ENCODE measurements at places on chromosomes 1 and 21.

- DNase-seq, result no peak
These were observed 771 bp downstream of the ABCD3 start for GRCh38 chr1:94418664-94419655.

DNA sequence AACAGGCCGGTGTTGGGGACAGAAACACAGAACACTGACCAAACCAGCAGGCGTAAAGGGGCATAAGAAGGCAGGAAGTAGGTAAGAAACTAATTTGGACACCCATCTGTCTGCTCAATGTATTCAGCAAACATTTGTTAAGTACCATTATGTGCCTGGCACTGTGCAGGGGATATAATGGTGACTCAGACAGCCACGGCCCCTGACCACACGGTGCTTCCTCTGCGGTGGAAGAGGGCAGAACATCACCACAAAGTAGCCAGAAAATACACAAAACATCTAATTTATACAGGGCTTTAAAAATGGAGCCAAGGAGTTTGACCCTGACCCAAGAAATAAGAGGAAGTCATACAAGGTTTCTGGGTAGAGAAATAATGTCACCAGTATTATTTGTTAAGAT lies 12.9 kb downstream of the DNAJC11 start:
- DNase-seq, result no peak

GRCh38 chr21:35905096-35905962 lies 155.0 kb downstream of the SETD4 start:
- DNase-seq, result no peak

DNA sequence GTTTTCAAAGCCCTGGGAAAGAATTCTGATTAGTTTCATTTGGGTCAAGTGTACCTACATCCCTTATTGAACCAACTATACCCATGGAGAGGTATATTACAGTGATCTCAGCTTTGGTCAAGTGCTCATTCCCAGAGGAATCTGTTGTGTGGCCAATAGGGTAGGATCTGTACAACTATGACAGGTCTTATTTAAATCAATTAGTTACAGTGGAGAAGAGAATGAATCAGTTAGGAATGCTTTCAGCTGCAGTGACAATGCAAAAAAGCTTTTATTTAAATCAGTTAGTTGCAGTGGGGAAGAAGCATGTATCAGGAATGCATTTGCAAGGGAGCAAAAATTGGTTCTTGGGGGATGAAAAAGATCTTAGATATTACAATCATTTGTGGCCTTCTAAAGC lies 119.0 kb downstream of the FGGY start:
- DNase-seq, result no peak
